Foreskin keratinocyte (primary cell): ENCODE measurements at places on chromosomes 7 and 10. TPM values are rescaled to one million over a fixed set of nuclear protein-coding genes. Genes with fewer than 3 reads are reported as not detected.

PTPRN2 gene
- polyA plus RNA-seq: not detected in 2 replicates

RET gene
- 0.82 and 0.87 TPM in 2 replicates for polyA plus RNA-seq

TYW1B gene
- 0.41 and 0.50 TPM in 2 replicates for polyA plus RNA-seq

TEX47 gene
- polyA plus RNA-seq: not detected in 2 replicates

SLC16A9 gene
- 2.5 and 9.8 TPM in 2 replicates for polyA plus RNA-seq

NUTM2E gene
- 0.17 and 0.22 TPM in 2 replicates for polyA plus RNA-seq

MPLKIP gene
- 50.7 and 52.8 TPM in 2 replicates for polyA plus RNA-seq
